CD4-positive, alpha-beta memory T cell (primary cell): ENCODE measurements at places on chromosomes 11 and 22.

DNA sequence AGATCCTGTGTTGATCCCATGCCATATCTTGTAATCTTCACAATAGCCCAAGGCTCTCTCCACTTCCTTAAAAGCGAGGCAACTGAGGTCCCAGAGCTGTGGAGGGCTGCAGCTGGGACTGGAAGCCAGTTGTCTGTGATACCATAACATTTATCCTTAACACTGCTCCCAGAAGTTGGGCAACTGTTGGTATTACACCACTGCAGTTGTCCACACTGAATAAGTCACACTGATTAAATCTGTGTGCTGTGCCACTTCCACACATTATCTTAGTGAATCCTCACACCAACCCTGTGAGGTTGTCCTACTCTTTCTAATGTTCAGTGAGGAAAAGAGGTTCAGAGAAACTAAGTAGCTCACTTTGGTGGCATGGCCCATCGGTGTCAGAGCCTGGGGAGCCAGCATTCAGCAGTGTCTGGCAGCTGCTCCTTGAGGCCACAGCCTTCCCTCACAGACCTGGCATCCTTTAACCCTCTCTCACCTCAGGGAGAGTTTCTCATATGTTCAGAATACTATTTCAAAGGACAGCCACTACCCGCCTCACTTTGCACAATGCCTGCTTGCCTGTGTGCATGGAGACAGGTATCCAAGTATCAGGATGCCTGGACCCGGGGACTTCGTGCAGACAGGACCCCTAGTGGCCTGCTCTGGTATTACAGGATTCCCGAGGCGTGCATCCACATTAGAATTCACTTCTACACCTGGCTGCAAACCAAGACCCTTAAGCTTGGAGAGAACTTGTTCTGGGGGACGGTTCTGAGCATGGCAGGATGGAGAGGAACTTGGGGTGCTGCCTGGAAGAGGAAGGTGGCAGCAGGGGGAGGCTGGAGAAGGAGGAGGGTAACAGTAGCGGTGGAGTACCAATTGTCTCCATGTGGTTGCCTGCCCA, 221.9 kb upstream of the TBCEL start:
- H3K4me3 ChIP-seq = no peak overlapping the region
- H3K4me1 ChIP-seq = no peaks in the 10 kb centered on the region
- no peaks in the 10 kb centered on the region for H3K36me3 ChIP-seq
- H3K27ac ChIP-seq = no peak overlapping the region
- no peaks in the 10 kb centered on the region for H3K27me3 ChIP-seq

DNA sequence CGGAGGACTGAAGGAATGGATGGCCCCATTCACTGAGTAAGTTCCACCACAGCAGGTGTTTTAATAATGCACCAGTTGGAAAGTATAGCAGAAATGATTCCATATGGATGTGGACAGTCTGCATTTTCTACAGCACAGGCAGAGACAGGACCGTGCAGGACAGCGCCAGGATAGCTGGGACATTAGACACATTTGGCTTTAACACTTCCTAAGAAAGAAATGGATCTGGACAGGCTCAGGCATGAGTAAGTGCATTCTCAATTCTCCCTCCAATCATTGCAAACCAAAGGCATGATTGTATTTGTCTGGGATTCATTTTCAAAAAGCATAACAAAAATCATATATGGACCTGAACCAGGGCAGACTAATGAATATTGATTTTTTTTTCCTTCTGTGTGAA, 233.0 kb upstream of the POU2AF2 start:
- no peaks in the 10 kb centered on the region for H3K27me3 ChIP-seq
- DNase-seq = no peak
- H3K4me1 ChIP-seq = no peaks in the 10 kb centered on the region

- no peak overlapping the region for H3K4me3 ChIP-seq
- no peak overlapping the region for H3K27ac ChIP-seq
Measured at GRCh38 chr11:113553915-113554314, 78.7 kb upstream of the DRD2 start.

DNA sequence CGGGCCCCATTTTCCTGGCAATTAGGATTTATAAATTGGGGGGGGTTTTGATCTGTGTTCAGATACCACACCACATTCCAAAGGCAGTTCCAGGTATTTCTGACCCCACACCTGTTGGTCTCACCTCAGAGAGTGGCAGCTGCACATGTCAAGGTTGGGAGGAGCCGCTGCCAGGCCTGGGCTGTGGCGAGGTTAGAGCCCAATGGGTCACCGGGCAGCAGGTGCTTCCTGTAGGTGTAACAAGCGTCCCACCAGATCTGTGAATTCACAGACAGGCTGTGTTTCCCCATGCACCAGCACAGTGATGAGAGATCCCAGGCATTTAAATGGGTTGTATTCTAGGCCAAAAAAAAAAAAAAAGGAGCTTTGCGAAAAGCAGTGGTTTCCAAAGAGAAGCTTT, 58.6 kb downstream of the CABIN1 start:
- no peak overlapping the region for H3K27ac ChIP-seq
- peaks cover 52% of the 10 kb centered on the region for H3K36me3 ChIP-seq
- H3K4me3 ChIP-seq = no peak overlapping the region
- no peaks in the 10 kb centered on the region for H3K4me1 ChIP-seq
- DNase-seq = no peak

- H3K4me1 ChIP-seq = peaks cover 22% of the 10 kb centered on the region
- no peak for DNase-seq
- H3K27me3 ChIP-seq = no peaks in the 10 kb centered on the region
- peak overlapping the region; percentile 69 for H3K4me3 ChIP-seq
- peaks cover 17% of the 10 kb centered on the region for H3K36me3 ChIP-seq
Measured at GRCh38 chr22:23893121-23893944, 850 bp upstream of the MIF start.

GRCh38 chr22:48748860-48749554, 1078.7 kb downstream of the BRD1 start:
- H3K4me3 ChIP-seq = no peak overlapping the region
- DNase-seq = no peak
- no peak overlapping the region for H3K27ac ChIP-seq
- H3K27me3 ChIP-seq = no peaks in the 10 kb centered on the region
